NCI-H187 (cell line): ENCODE measurements at places on chromosomes 3 and 15.

GRCh38 chr15:90872486-90873184 is 4.2 kb downstream of the FURIN start:
- no peak for DNase-seq

- no peak for DNase-seq
Measured at GRCh38 chr3:16828815-16829214, 55.9 kb upstream of the PLCL2 start.

GRCh38 chr3:71005702-71006321 is 577.7 kb downstream of the FOXP1 start:
- no peak for DNase-seq

GRCh38 chr3:181619897-181620296 is 91.8 kb upstream of the SOX2 start:
- DNase-seq: no peak

DNA sequence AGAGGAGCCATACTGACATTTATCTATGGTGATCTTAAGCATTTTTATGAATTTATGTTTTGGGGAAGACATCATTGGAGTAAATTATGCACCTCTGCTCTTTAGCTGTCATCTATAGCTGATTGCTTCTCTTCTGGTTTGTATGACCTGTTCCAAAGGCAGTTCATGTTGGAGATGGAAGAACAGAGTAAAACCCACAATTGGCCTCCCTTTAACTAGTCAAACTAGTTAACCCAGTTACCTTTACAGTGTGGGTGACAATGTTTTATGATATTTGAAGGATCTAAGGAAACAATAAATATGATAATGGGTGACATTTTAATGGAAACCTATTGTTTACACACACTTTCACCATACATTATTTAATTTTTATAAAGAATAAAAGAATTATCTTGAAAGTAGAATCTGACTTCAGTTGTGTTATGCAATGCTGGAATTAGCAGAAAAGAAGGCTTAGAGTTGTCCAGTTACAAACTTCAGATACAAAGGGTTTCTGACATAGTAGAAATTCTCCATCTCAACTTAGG is 263.5 kb downstream of the NFKBIZ start:
- DNase-seq: no peak

GRCh38 chr3:69181592-69182211 is 59.3 kb upstream of the LMOD3 start:
- DNase-seq: no peak

GRCh38 chr3:141386126-141386488 is 17.8 kb downstream of the ZBTB38 start:
- no peak for DNase-seq

DNA sequence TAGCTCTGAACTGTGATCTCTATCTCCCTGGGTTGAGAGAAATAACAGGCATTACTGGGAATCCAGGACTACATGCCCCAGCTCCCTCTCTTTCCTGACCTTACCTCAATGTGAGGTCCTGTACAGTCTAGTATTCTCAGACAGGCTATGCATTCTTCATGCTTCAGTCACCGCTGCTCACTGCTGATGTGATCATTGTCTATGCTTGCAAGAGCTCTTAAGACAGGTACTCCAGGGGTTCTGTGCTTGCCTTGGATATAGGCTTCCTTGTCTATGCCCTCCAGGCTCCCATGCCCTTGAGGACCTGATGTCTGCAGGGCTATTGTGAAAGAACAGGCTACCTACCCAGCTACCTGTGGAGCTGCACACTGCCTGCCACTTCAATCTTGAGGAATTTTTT is 183.6 kb downstream of the MBNL1 start:
- no peak for DNase-seq

DNA sequence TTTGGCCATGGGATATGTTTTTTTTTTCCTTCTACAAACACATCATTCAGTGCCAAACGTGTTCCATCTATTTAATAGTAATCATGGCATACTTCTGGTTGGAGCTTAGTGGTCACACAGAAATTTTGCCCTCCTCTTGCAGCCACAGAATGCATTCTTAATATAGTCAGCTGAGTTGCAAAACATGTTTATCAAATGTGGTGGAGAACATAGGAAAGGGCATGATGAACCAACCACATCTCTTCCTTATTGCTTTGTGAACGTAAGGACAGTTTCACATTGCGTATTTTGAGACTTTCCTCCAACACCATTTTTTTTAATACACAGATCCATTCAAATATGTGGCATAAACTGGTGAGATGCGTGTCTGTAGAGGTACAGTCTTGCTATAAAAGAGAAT is 106.8 kb downstream of the BBX start:
- DNase-seq: no peak

- DNase-seq: no peak
Measured at GRCh38 chr15:92899601-92899947, 550 bp upstream of the CHD2 start.

DNA sequence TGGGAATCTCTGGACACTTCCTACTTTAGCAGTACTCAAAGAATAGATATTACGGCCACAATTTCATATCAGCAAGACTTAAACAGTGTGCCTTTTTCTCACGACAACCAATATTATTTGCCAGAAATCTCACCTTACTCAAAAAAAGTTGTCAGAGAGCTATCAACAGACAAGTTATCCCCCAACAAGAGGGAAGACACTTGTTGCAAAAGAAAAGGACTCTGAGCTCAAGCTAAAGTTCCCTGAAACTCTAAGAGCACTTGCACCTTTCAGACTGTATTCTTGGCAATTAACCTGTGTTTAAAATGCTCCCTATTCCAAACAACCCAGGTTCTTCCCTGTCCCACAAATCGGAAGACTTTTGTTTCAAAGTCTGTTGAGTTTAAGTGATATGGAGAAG is 4.5 kb downstream of the LRIG1 start:
- no peak for DNase-seq

DNA sequence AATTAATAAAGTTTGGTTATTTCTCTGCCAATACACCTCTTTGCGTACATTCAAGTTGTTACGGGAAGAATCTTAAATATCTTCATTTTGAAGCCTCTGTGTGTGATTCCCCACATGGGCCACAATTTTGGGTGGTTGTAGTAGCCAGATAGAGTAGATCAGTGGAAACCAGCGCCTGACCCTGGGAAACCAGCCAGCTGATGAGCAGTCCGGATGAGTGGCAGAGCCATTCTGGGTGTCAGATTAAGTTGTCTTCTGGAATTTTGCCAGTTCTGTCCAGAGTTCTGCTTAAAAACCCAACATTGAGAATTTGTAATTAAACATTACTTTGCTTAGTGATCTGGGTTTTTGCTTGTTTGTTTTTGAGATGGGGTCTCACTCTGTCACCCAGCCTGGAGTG is 49.7 kb downstream of the MRPS25 start:
- no peak for DNase-seq

DNA sequence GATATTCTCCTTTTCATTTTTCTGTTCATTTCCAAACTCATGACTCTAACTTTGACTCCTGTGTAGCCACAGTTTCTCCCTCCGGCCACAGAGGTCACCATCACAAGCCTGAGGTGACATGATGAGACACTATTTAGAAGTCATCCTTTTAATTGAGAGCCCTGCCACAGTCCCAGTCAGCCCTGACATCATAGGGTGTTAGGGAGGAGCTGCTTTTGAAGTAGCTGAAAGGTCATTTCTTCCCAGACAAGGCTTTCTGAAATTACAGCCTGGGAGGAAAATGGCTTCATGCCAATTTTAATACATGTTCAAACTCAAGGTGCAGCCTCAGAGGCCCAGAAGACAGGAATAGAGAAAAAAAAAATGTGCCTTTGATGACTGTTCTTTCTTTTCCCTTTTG is 532.8 kb upstream of the TGFBR2 start:
- no peak for DNase-seq

- no peak for DNase-seq
Measured at GRCh38 chr3:151923901-151924300, 50.5 kb downstream of the SUCNR1 start.

DNA sequence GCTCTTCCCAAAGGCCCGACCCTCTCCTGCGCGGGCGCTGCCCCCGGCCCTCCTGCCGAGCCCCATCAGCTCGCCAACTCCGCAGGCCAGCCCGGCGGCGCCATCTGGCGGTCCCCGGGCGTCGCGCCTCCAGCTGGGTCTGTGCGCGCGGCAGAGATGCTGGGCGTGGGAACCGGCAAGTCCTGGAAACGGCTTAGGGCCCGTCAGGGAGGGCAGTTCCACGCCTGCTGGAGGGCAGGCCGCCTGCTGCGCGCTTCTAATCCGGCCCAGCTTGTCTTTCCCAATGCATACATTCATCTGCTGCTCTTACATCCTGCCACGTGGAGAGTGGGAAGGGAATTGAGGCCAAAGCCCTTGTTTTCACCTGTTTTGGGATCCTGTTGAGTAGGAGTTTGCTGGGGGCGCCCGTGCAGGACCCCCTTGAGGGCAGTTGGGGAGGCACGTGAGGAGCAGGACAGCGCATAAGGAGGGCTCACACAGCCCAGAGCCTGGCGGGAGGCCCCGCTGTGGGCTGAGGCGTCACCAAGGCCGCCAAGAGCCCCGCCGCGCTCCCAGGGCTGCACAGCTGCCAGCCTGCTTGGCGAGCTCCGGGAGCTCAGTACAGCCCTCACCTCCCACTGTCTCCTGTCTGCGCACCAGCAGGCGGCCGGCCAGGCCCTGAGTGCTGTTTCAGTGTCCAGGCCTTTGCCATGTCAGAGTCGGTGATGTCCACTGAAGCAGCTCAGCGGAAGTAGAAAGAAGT is 165.6 kb downstream of the NSMCE3 start:
- no peak for DNase-seq

GRCh38 chr3:197487911-197488391 is 67.8 kb downstream of the BDH1 start:
- no peak for DNase-seq

DNA sequence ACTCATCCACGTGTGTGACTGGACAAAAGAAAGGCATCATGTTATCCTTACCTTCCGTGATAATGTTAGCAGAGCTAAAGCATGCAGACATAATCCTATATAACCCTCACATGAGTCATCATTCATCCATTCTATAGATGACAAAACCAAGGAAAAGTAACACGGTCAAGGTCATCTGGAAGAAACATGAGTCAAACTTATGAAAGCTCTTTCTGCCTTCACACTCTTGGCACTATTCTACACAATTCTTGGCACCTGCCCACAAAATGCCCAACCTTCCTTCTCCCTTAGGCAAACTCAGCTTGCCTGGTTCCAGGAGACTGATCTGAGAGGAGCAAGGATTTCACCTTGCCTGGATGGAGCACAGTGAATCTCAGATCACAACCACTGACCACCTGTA is 66.9 kb downstream of the PRICKLE2 start:
- DNase-seq: no peak

DNA sequence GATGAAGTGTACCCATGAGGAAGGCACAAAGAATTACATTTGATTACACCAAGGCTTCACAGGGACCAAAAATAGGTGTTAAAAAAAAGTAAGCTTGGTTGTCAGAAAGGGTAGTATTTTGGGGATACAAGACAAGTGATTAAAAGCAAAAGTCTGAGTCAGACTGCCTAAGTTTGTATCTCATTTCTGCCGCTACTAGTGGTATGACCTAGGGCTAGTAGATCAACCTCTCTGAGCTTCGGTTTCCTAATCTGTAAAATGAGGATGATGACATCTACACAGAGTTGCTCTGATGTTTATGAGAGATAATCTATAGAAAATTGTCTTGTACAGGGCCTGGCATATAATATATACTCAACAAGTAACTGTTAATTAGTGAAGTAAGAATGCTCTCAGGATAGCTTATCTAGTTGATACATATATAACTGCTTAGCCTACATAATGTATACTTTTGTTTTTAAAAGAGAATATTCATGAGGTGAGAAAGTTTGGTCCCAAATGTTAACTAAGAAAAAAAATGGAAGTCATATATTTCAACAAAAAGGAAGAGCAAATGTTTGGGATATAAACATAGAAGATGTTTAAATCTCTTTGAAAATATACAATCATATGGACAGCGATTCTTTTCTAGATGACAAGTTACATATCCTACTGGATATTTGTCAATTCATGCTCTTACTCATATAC is 163.0 kb upstream of the SLC2A2 start:
- DNase-seq: no peak

DNA sequence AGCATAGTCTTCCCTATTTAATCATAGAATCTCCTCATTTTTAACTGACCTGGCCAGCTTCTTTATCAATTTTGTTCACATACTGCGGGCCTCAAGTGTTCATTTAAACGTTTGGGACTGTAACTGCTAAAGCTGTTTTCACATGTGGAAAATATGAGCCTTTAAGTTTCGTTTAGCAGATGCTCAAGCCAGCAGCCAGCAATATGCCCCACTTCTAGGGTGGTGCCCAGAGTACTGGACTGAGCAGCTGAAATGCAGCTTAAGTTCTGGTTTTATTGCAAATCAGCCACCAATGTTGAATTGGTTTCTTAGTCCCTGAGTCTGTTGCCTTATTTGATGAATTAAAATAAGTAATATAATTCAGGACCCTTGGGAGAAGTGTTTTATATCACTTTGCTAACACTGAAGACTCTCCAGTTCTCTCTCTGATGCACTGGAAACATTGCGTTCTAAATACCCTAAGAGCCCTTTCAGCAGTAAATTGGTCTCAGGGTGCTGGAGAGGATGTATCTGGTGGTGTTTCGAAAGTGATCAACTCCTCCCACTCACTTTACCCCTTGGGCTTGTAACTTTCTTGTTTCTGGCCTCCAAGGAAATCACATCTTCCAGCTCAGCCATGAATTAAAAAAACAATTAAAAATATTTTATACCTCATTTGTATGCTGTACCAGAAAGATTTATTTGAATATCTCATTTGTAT is 61.7 kb downstream of the B3GALNT1 start:
- no peak for DNase-seq

- DNase-seq: no peak
Measured at GRCh38 chr15:57696146-57696545, 10.4 kb upstream of the POLR2M start.

GRCh38 chr3:141082064-141082463 is 30.9 kb downstream of the SPSB4 start:
- DNase-seq: no peak

DNA sequence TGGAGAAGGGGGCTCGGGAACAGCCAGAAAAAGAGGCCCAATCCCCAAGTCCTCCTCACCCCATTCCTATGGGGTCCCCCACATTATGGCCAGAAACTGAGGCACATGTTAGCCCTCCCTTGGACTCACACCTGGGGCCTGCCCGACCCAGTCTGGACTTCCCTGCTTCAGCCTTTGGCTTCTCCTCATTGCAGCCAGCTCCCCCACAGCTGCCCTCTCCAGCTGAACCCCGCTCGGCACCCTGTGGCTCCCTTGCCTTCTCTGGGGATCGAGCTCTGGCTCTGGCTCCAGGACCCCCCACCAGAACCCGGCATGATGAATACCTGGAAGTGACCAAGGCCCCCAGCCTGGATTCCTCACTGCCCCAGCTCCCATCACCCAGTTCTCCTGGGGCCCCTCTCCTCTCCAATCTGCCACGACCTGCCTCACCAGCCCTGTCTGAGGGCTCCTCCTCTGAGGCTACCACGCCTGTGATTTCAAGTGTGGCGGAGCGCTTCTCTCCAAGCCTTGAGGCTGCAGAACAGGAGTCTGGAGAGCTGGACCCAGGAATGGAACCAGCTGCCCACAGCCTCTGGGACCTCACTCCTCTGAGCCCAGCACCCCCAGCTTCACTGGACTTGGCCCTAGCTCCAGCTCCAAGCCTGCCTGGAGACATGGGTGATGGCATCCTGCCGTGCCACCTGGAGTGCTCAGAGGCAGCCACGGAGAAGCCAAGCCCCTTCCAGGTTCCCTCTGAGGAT is 10.6 kb downstream of the MAP1A start:
- DNase-seq: no peak

GRCh38 chr3:57152151-57153143 is 12.7 kb downstream of the IL17RD start:
- no peak for DNase-seq
